ENCODE measurements at places on chromosomes 13 and 19.

GRCh38 chr19:5251096-5252065 is 89.2 kb downstream of the PTPRS start:
- H3K27me3 ChIP-seq, result no peaks in the 10 kb centered on the region
- no peak overlapping the region for H3K27ac ChIP-seq
- DNase-seq, result no peak
- H3K4me3 ChIP-seq, result no peak overlapping the region
- peaks cover 1% of the 10 kb centered on the region for H3K36me3 ChIP-seq

DNA sequence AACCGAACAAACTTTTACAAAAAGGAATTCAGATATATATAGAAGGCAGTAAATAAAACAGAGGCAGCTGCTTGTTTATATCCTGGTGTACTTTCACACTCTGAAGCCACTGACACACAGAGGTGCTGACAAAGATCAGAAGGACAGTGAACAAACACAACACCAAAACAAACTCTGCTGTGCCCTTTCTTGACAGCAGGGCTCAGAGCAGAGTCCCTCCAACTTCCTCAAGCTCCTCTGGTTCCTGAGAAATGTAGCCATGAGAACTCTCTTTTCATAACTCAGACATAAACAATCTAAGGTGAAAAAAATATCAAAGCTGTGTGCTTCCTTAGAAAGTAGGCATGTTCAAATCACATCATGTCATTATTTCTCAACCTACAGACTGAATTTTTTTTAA is 1052.8 kb upstream of the SPRY2 start:
- H3K4me3 ChIP-seq, result no peak overlapping the region
- no peak for DNase-seq
- no peaks in the 10 kb centered on the region for H3K4me1 ChIP-seq
- H3K27me3 ChIP-seq, result no peaks in the 10 kb centered on the region
- H3K27ac ChIP-seq, result no peak overlapping the region

DNA sequence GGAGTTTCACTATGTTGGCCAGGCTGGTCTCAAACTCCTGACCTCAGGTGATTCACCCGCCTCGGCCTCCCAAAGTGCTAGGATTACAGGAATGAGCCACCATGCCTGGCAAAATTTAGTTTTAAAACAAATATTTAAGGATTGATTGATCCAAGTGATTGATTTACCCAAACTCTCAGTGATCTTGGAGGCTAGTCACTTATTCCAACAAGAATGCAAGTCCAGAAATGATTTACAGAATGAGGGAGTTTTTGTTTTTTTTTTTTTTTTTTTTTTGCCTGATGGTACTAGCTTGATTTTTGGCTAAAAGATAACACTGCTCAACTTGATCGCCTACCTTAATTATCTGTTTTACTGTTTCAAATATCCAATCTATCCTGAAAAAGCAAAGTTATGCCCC is 5.7 kb upstream of the TEX26 start:
- H3K4me1 ChIP-seq, result peaks cover 9% of the 10 kb centered on the region
- no peaks in the 10 kb centered on the region for H3K36me3 ChIP-seq

DNA sequence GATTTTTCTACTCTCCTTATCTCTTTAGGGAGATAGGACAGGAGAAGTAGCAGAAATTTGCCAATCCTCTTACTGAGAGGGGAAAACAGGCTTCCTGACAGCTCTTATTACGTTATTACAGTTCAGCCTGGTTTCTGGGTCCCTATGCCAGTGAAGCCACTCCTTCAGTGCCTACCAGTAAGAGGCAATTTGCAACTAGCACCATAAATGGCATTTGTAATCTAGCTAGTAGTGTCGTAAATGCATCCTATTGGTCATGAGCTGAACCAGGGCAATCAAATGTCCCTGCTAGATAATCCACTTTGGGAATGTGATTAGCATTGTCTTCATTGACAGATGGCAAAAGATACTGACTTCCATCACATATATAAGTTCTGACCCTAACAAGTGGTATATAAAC is 428.8 kb downstream of the DCT start:
- H3K36me3 ChIP-seq, result no peaks in the 10 kb centered on the region
- no peak overlapping the region for H3K27ac ChIP-seq
- H3K4me3 ChIP-seq, result no peak overlapping the region

- H3K27ac ChIP-seq, result no peak overlapping the region
- no peak overlapping the region for H3K4me3 ChIP-seq
- H3K36me3 ChIP-seq, result no peaks in the 10 kb centered on the region
- DNase-seq, result no peak
- peaks cover 6% of the 10 kb centered on the region for H3K27me3 ChIP-seq
- no peaks in the 10 kb centered on the region for H3K4me1 ChIP-seq
These were observed 38.1 kb downstream of the CCDC169 start for GRCh38 chr13:36259361-36260137.

DNA sequence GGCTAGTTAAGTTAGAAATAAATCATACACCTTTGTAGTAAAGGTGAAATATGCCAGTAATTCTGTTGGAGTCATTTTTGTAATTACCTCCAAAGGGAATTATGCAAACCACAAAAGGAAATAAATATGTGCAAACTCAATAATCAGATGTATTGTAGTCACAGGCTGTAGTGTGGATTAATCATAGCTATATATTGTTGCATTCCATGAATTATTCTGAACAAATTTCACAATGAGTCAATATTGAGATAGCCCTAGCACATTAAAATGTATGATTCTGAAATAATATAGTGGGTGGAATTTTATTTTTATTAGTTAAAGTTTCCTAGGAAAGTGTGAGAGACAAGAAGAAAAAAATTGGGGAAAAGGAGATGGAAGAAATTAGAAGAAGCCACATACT is 790.5 kb upstream of the PCDH20 start:
- H3K4me3 ChIP-seq, result no peak overlapping the region
- no peaks in the 10 kb centered on the region for H3K36me3 ChIP-seq
- no peak for DNase-seq
- H3K27me3 ChIP-seq, result no peaks in the 10 kb centered on the region
- H3K27ac ChIP-seq, result no peak overlapping the region

DNA sequence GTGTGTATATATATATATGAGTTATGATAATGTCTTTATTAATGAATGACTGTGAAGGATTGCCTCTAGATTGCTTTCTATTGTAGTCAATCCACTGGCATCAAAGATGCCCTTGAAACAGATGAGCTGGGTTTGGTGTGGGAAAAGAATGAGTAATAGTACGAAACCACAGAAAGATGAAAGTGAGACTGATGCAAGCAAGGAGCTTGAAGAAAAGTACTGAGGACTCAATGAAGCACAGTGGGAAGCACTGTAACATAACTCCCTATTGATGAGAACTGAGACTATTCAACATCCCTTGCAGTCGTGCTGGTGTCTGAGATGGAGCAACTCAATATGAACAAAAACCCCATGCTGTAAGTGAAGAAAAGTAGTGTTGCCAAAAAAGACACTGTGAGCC is 1794.2 kb downstream of the SLITRK5 start:
- H3K4me1 ChIP-seq, result no peaks in the 10 kb centered on the region
- no peak overlapping the region for H3K4me3 ChIP-seq
- H3K27ac ChIP-seq, result no peak overlapping the region
- H3K36me3 ChIP-seq, result no peaks in the 10 kb centered on the region
- DNase-seq, result no peak

DNA sequence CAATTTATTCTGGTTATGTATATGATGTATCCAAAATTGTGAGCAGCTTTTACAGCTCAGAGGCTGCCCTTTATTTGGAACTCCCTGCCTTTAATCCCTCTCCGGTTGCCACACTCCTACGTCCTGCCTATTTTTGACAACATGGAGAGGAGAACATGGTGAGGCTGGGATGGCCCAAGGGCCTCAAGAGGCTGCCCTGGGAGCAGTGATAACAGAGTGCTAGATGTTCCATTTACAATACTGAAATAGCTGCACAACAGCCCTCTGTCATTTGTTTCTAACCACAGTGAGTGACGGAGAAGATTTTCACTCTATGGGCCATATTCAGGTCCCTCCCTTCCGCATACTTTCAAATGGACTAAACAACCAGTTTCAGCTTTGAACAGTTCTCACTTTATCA is 33.4 kb downstream of the STARD13 start:
- no peak overlapping the region for H3K4me3 ChIP-seq
- H3K36me3 ChIP-seq, result no peaks in the 10 kb centered on the region

DNA sequence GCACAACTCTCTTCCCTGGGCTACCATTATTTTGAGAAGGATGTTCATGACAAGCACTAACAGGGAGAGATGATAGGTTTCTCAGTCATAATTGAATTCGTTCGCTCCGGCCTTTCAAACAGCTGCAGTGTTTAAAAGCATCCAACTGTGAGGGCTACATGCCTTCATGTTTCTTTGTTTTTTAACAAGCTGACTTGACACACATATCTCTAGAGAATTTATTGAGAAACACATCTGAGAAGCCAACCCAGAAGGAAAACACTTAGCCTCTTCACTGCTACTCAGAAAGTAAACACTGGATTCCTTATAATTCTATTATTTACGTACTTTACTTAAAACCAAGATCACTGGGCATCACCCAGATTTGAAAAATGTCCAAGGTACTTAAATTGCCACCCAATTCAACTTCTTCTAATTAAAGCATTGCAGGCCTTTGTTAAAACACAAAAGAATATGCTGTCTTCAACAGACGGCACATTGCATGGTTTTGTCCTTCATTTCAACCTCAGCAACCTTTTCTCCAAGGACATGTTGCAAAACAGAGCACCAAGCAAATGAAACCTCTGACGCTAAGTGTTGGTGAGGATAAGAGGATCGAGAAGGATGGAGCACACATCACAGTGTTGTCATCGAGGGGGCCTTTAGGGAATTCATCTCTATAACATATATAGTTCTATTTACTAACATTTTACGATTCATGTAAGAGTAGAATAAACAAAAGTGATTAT is 75.8 kb downstream of the TBC1D4 start:
- no peak overlapping the region for H3K27ac ChIP-seq
- H3K4me3 ChIP-seq, result no peak overlapping the region
- peaks cover 4% of the 10 kb centered on the region for H3K27me3 ChIP-seq
- DNase-seq, result no peak
- H3K4me1 ChIP-seq, result no peaks in the 10 kb centered on the region

DNA sequence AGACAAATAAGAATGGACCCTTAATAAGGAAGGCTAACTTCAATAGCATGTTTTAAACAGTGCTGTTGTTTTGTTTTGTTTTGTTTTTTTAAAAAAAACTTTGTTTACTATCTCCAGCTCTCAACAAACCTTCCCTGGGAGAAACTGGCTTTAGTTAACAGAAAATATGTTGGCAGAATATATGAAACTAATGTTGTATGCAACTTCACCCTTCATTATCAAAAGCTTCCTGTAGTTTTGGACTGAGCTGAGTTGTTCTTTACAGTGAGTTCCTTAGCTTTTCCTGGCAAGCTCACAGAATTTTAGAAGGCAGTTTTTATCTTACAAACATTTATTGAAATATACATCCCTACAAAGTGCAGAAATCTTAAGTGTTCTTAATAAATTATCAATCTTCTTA is 2480.7 kb upstream of the PCDH20 start:
- no peaks in the 10 kb centered on the region for H3K36me3 ChIP-seq
- no peaks in the 10 kb centered on the region for H3K27me3 ChIP-seq
- no peak for DNase-seq
- H3K4me1 ChIP-seq, result no peaks in the 10 kb centered on the region
- no peak overlapping the region for H3K4me3 ChIP-seq

DNA sequence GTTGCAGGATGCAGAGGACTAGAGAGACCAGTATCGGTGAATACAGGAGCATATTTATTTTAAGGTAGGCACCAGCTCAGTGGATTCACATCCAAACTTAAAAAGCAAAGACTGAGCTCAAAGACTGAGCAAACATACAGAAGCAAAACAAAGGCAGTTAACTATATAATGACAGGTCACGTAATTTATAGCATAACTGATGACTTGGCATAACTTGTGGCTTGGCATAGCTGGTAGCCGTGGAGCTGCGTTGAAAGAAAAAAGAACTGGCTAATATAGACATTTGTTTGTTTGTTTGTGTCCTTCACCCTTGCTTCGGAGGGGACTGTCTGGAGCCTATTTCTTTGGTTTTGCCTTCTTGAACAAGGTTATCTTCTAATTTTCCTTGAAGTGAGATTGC is 33.7 kb downstream of the ZNF493 start:
- peaks cover 5% of the 10 kb centered on the region for H3K36me3 ChIP-seq
- H3K4me1 ChIP-seq, result no peaks in the 10 kb centered on the region
- DNase-seq, result no peak

DNA sequence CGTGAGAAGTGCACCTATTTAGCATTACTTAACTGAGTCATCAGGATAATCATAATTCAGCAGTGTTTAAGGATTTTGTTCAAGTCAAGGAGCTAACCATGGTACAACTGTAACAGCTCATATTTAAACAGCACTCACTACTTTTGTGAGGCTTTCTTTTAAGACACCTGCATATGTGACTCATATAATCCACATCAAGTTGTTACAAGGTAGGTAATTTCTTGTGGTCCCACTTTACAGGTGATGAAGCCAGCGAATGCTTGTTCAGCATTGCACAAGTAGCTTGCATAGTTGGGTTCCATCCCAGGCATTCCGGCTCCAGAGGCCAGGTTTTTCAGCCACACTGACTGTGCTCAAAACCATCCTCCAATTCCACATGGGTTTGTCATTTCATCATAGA is 569.2 kb downstream of the MYO16 start:
- H3K27ac ChIP-seq, result no peak overlapping the region
- H3K36me3 ChIP-seq, result no peaks in the 10 kb centered on the region
- no peak for DNase-seq
- peaks cover 7% of the 10 kb centered on the region for H3K27me3 ChIP-seq
- no peaks in the 10 kb centered on the region for H3K4me1 ChIP-seq

GRCh38 chr13:27481766-27482165 is 31.4 kb upstream of the MTIF3 start:
- H3K36me3 ChIP-seq, result no peaks in the 10 kb centered on the region
- no peak overlapping the region for H3K4me3 ChIP-seq
- no peaks in the 10 kb centered on the region for H3K27me3 ChIP-seq
- peak; percentile 63 for DNase-seq
- H3K4me1 ChIP-seq, result peaks cover 5% of the 10 kb centered on the region

- H3K36me3 ChIP-seq, result no peaks in the 10 kb centered on the region
- no peaks in the 10 kb centered on the region for H3K27me3 ChIP-seq
- no peaks in the 10 kb centered on the region for H3K4me1 ChIP-seq
- DNase-seq, result no peak
- no peak overlapping the region for H3K4me3 ChIP-seq
- H3K27ac ChIP-seq, result no peak overlapping the region
These were observed 19.9 kb upstream of the ELAVL1 start for GRCh38 chr19:8025316-8025715.

DNA sequence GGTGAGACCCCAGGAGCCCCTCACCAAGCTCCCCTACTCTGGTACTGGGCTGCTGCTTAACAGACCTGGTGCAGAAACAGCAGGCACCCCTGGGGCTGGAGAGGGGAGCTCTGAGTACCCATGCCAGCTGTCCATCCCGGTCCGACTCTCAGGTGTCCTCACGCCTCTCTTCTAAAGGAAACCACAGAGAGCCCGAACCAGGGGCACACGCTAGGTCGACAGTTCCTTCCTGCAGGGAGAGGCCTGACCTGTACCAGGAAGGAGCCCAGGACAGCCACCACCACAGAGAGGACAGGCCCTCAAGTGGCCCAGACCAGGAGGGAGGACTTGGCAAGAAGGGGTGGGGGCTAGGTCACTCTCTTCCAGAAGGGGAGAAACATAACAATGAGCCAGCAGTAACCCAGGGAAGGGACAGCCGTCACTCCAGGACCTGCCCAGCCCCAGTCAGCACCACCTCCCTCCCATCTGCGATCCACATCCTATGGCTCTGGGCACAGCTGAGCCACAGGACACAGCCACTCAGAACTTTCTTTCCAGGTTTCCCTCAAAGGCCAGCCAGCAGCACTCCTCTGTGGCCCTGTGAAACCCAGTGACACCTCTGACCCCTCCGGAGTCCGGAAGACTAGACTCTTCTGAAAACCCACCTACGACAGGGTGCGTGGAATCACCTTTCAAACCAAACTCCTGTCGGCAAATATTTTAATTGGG is 13.0 kb upstream of the SLC35E1 start:
- H3K27me3 ChIP-seq, result no peaks in the 10 kb centered on the region
- no peak for DNase-seq
- peak overlapping the region; percentile 79 for H3K4me3 ChIP-seq
- peak overlapping the region; percentile 82 for H3K27ac ChIP-seq
